ENCODE measurements at places on chromosomes 7 and 10. TPM values are rescaled to one million over a fixed set of nuclear protein-coding genes. Genes with fewer than 3 reads are reported as not detected.

DNA sequence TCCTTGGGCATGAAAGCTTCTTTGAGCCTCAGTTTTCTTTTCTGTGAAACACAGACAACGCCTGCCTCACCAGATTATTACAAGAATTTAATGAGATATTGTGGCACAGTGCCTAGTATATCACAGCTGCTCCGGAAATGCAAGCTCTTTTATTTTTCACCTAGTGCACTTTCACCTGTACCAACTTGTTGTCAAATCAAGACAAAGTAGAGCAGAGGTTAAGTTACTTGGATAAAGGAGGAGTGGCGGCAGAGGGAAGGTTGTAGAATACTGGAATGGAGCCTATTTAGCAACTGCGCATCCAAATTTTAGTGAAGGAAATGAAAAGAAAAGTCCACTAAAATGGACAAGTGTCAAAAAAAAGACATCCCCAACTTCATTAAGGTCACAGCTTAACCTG lies 54.9 kb upstream of the RHOBTB1 start:
- no peak for DNase-seq

MEIG1 gene
- 0.32 TPM for total RNA-seq

- DNase-seq, result no peak
Observed at GRCh38 chr7:128366300-128366699, 4.8 kb upstream of the PRRT4 start.

PDE1C gene
- total RNA-seq, result 4.7 TPM

ASAH2 gene
- 1.6 TPM for total RNA-seq

PPP1R17 gene
- total RNA-seq, result not detected

- DNase-seq, result no peak
Observed at GRCh38 chr7:81404669-81405068, 365.2 kb downstream of the HGF start.

DNA sequence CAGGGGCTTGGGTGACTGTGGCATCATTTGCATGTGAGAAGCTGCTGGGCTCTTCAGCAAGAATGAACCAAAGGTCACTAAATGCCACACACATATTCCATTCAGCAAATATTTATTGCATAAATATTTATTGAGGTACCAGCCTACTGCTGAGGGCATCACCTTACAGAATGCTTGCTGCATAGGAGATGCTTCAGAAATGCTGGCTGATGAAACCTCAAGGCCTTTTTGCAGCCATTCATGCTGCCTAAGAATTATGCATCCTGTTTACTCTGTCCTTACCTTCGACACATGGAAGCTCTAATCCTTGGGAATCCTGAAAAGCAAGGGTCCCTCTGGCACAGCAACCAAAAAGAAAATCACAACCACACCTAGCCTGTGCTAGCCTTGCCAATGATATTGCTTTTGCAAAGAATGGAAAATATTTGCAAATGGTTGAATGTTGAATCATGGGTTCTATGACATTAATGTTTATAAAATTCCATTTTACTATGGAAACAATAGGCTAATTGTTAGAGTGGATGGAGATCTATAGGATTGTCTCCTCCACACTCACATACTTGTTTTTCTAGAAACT lies 79.6 kb downstream of the PCGF5 start:
- no peak for DNase-seq

ASB10 gene
- not detected for total RNA-seq

ITGA8 gene
- 1.3 TPM for total RNA-seq

DNA sequence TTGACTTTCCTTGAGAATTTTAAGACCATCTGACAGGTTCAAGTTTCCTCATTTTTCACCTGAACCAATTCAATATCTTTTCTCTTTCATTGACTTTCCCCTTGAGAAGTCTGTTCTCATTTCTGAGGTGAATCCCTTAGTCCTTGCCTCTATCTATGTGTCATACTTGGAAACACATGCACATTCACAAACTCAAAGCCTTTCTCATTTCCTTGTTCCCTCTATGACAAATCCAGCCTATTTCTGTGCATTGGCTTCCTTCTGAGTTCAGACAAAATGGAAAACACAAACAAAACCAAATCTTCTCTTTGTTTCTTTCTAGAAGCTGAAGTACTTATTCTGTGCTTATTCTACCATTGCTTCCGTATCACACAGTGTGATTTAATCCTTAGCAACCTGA lies 13.8 kb downstream of the PTTG1IP2 start:
- DNase-seq, result no peak

- no peak for DNase-seq
Observed at GRCh38 chr7:38142736-38143135, 35.3 kb upstream of the STARD3NL start.

GRCh38 chr10:86688398-86688921 lies 20.1 kb downstream of the LDB3 start:
- peak; percentile 73 for DNase-seq

- peak; percentile 85 for DNase-seq
Observed at GRCh38 chr10:69362471-69362954, 54.2 kb downstream of the TACR2 start.

Data from fibroblast of villous mesenchyme (primary cell).